Uterus (tissue), 4 donors: ENCODE measurements at places on chromosomes 5 and 9. TPM values are rescaled to one million over a fixed set of nuclear protein-coding genes. Genes with fewer than 3 reads are reported as not detected.

CTNND2 gene
- total RNA-seq, result 0.49 TPM

DNA sequence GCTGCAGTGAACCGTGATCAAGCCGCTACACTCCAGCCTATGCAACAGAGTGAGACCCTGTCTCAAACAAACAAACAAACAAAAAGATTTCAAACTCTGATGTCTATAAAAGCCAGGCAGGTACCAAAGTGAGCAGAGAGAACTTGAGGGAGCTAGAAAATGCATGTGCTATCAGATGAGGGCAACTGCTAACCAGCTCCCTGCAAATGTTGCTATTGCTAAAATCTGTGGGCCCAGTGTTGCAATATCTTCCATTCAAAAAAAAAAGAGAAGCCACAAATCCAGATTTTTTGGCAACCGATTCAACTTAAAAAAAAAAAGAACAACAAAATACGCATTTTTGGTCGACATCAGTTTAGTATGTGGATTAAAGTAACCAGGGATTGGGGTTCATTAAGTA, 5.5 kb downstream of the UBE2D2 start:
- no peak for DNase-seq

GRCh38 chr5:102794047-102794446, 38.9 kb downstream of the PAM start:
- no peak for DNase-seq

GRCh38 chr9:2193552-2193951, 178.4 kb downstream of the SMARCA2 start:
- DNase-seq, result no peak

DNA sequence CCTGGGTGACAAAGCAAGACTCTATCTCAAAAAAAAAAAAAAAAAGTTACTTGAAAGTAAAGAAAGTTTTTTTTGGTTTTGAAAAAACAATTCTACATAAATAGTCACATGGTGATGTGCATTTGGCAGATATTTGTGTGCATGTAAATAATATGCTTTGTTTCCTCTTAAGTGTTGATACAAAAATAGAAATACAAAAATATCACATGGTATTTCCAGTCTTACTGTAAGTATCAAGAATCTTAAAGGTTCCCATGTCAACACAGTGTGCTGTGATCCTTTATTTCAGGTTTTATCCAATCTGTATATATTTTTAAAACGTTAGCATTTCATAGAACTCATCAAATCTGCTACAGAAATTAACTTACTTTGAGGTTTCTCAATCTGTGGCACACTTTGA, 521.9 kb downstream of the TLE4 start:
- DNase-seq, result no peak

ABHD17B gene
- total RNA-seq, result 11.5 TPM
